ENCODE measurements at places on chromosomes 5 and 9. TPM values are rescaled to one million over a fixed set of nuclear protein-coding genes. Genes with fewer than 3 reads are reported as not detected.

DNA sequence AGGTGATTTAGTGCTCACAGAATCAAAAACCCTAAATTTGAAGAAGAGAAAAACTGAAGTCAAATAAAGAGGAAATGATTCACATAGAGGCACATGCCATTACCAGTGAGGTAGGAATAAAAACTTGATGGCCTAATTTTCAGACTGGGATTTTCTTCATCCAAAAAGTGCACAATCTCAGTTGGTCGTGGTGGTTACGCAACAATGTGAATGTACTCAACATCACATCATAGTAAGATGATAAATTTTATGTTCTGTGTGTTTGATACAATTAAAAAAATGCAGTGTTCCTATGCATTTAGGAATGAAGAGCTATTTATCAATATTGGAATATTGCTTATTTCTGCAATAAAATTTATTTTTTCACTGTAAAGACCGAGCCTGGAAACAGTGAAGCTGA lies 60.7 kb downstream of the SV2C start:
- no peak for DNase-seq

GRCh38 chr5:154546719-154547118 lies 68.7 kb upstream of the HAND1 start:
- DNase-seq = no peak

DNA sequence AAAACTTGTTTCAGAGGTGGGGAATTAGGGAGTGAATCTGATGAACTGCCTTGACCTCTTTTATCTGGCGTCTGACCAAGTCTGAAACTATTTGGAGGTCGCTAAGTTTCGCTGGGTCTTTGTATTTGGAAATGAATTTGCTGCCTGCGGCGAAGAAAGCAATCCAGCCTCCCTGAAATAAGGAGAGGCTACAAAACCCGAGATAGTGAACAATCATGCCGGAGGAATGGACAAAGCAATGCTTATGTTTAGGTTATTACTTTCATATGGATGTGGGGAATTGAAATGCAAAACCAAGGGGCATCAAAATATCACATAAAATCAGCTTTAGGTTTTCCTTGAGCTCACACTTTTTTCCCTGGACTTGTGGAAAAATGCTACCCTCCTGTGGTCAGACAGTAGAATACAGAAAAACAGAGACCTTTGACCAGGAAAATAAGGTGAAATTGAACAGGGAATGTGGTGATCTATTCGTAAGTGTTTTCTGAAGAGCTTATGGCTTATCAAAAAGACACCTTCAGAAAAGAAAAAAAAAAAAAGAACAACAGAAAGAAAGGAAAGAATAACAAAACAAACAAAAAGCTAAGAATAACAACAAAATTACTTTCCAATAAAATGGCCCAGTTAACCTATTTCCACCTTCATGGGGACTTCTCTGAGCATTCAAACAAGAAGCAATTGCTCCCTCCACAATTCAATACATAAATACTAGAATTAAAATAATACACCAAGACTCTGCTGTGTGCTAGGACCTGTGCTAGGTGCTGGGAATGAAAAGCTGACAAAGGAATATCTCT lies 68.6 kb upstream of the DPYSL3 start:
- DNase-seq = no peak

- no peak for DNase-seq
Observed at GRCh38 chr9:19517202-19517942, 108.6 kb downstream of the ACER2 start.

TAF11L5 gene
- total RNA-seq = not detected

DCTN3 gene
- total RNA-seq = 150 TPM

- peak; percentile 26 for DNase-seq
Observed at GRCh38 chr5:157603333-157604190, 28.0 kb upstream of the ADAM19 start.

DNA sequence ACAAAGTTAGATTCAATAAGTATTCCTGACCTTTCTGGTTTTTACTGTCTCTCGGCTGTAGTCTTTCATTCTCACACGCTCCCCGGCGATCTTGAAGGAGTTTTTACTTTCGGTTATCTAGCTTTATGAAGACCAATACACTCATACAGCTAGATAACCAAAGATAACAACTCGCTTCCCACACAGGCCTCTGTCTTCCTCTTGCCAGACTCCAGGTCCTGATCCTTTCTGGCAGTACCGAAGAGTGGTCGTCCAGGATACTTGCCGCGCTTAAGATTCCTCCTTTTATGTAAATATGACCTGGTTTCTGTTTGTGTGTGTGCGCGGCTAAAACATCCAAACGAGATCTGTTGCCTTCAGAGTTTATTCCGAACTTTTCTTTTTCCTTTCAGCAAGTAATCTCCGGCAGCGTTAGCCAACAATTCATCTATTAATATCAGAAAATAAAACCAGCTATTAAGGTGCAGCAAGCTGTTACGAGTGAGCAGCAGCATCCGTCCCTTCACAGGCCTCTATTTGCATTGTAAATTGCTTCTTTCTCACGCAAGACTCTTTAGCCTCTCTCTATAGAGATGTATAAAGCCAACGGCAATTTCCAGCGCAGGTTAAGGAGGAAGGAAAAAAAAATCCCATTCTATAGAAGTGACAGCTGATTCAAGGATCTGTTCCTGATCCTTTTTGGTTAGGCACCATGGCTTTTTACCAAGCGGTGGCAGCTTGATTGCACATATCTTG lies 216.1 kb downstream of the MEF2C start:
- no peak for DNase-seq

DNA sequence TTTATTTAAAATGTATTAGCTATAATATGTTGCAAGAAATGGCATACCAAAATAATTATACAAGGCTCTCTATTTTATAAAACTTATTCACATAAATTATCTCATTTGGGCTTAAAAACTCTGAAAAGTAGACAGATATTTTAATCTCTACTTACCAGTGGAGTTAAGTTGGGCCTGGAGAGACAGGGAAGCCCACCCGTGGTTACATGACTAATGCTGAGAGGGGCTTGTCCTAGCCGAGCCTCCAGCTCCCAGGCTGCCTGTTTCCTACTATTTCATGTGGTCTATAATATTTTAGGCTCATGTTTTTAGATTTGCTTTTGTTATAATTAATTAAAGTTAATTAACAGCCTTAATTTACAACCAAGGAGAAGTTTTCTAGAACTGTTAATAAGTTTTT lies 20.9 kb upstream of the ASPN start:
- no peak for DNase-seq

DNA sequence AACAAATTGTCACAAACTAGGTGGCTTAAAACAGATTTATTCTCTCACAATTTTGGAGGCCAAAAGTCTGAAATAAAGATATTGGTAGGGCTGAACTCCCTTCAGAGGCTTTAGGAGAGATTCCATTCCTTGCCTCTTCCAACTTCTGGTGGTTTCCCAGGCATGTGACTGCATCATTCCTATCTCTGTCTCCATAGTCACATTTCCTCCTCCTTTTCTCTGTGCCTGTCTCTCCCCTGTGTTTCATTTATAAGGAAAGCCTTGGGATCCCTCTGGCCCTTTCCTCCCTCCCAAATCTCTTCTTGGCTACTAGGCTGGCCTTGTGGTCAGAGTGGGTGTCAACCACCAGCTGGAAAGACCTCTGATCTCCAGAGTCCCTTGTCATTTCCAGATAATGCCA lies 78.2 kb downstream of the SNX18 start:
- DNase-seq = no peak

FBXL7 gene
- total RNA-seq = 4.7 TPM

GRCh38 chr9:123329329-123329955 lies 26.6 kb upstream of the CRB2 start:
- DNase-seq = no peak

MED22 gene
- 30.0 TPM for total RNA-seq

ZNF454 gene
- total RNA-seq = 1.7 TPM

DNA sequence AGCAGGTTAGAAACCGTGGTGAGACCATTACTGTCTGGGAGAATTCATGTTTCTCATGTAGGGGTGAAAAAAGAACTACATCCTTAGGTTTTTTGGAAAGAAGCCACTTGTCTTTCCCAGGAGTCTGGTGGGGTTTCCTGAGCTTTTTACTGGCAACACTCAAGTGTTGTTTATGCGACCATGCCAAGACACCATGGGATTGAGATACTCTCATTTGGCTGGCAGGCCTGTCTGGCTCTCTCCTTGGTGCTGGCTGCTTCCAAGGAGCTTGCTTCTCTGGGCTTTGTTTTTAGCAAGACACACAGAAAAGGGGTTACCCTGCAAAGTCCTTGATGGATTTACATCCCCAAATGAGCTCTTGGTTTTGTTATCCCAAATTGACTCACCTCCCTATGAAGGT lies 80.9 kb upstream of the ISL1 start:
- no peak for DNase-seq

- DNase-seq = no peak
Observed at GRCh38 chr5:135013445-135013844, 20.6 kb downstream of the PITX1 start.

DNA sequence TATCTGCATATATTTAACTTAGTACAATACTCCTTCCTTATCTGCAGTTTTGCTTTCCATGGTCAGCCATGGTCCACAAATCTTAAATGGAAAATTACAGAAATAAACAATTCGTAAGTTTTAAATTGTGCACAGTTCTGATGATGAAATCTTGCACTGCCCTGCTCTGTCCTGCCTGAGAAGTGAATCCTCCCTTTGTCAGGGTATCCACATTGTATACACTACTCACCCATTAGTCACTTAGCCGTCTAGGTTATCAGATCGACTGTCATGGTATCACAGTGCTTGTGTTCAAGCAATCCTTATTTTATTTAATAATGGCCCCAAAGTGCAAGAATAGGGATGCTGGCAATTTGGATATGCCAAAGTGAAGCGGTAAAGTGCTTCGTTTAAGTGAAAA lies 8.3 kb upstream of the YTHDC2 start:
- no peak for DNase-seq

- DNase-seq = no peak
Observed at GRCh38 chr5:24525414-24525813, 119.4 kb downstream of the CDH10 start.

- DNase-seq = no peak
Observed at GRCh38 chr9:126108240-126108639, 218.4 kb upstream of the MVB12B start.

DNA sequence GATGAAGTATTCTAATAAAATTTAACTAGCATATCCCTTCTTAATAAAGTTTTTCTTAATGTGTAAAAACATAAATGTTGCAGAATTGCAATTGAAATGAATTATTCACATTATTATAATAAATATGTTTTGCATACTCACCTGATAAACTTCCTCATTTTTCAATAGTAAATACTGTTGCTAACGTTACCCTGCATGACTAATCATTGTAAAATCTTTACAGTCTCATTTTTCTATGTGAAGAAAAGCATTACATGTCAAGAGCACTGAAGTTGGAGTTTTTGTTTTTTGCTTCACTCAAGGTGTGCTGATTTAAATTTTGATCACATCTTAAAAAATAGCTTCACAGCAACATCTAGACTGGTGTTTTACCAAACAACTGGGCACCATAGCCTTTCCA lies 157.2 kb upstream of the CDH18 start:
- no peak for DNase-seq

GRCh38 chr9:112046181-112046580 lies 128.9 kb downstream of the SUSD1 start:
- DNase-seq = peak; percentile 79

GPRIN1 gene
- 34.0 TPM for total RNA-seq

- DNase-seq = no peak
Observed at GRCh38 chr9:133089271-133089671, 27.5 kb downstream of the CEL start.

DNA sequence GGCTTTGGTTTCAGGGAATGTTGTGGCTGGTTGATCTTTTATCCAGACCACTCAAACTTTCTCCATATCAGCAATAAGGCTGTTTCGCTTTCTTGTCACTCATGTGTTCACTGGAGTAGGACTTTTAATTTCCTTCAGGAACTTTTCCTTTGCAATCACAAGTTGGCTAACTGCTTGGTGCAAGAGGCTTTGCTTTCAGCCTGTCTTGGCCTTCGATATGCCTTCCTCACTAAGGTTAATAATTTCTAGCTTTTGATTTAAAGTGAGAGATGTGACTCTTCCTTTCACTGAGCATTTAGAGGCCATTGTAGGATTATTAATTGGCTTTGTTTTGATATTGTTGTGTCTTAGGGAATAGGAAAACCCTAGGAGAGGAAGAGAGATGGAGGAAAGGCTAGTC lies 7.0 kb upstream of the HRCT1 start:
- no peak for DNase-seq

DNA sequence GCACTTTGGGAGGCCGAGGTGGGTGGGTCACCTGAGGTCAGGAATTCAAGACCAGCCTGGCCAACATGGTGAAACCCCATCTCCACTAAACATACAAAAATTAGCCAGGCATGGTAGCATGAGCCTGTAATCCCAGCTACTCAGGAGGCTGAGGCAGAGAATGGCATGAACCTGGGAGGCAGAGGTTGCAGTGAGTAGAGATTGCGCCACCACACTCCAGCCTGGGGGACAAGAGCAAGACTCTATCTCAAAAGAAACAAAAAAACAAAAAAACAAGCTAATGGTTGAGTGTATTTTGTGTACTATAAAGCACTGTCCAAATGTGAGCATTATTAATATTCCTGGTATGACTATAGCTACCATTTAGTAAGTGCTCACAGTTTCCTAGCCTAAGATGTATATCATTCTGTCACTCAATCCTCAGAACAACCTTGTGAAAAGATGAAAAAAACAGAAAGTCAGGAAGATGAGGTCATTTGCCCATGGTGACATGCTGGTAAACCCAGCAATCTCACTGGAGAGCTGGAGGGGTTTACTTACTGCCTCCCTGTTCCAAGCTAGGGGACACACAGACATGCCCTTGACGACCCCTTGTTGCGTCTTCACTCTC lies 27.7 kb downstream of the ARHGEF37 start:
- no peak for DNase-seq

FSD1L gene
- 1.6 TPM for total RNA-seq

NUTM2F gene
- not detected for total RNA-seq

STING1 gene
- total RNA-seq = 17.0 TPM

DNA sequence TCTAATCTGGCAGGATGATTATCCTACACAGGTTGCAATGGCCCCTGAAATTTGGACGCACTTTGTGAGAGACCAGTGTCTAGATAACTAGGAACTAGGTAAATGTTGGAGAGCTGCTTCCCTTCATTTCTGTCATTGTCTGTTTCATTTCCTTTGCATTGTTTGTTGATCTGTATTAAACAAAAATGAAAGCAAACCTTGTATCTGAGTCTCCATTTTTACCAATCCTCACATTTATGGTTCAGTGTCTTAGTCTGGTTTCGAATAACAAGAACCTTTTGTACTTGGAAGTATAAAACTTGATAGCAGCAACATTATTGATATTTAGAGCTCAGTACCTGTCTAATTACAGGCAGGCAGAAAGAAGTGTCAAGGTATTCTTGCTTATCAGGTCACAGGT lies 105.5 kb downstream of the MRPS30 start:
- no peak for DNase-seq

DNA sequence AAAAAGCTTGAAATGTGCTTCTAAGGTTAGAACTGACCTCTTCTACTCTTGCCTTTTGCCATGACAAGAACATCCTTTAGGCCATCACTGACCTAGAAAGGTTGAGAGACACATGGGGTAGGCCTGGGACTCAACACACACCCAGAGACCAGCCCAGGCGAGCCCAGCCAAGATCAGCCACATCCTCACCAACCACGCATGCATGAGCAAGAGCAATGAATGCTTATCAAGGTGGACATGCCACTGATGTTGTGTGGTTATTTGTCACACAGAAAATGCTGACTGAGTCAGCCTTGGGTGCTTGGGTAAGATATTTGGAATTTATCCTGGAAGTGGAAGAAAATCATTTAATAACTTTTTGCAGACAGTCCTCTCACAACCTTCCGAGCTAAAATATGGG lies 39.4 kb downstream of the SMIM23 start:
- DNase-seq = no peak
